A549 treated with CORT108297 at 1 μM for 4 hours (cell line): ENCODE measurements at places on chromosomes 11 and 22. TPM values are rescaled to one million over a fixed set of nuclear protein-coding genes. Genes with fewer than 3 reads are reported as not detected.

BEST1 gene
- 1.5 to 2.5 TPM (median 2.0 TPM) in 5 replicates for total RNA-seq

POU2AF3 gene
- 0.73 to 1.3 TPM (median 0.79 TPM) in 5 replicates for total RNA-seq

DENND6B gene
- 1.6 to 4.0 TPM (median 3.7 TPM) in 5 replicates for total RNA-seq

SCUBE2 gene
- total RNA-seq = 0.38 to 0.82 TPM (median 0.43 TPM) in 5 replicates

CD248 gene
- not detected in 5 replicates for total RNA-seq

SYNGR1 gene
- total RNA-seq = 7.9 to 13.7 TPM (median 12.1 TPM) in 5 replicates

SF3B2 gene
- total RNA-seq = 166 to 184 TPM (median 170 TPM) in 5 replicates

ACR gene
- total RNA-seq = 0.07 to 0.25 TPM (median 0.17 TPM) in 4 of 5 replicates, not detected in the other

OR5J2 gene
- total RNA-seq = not detected in 5 replicates

LINC01488 gene
- total RNA-seq = 0.03 to 0.05 TPM (median 0.05 TPM) in 3 of 5 replicates, not detected in the others

CEND1 gene
- total RNA-seq = 1.4 to 2.7 TPM (median 2.0 TPM) in 5 replicates

PGA5 gene
- total RNA-seq = not detected in 5 replicates

GNG3 gene
- total RNA-seq = not detected in 5 replicates

DEFB131B gene
- not detected in 5 replicates for total RNA-seq

CEP126 gene
- total RNA-seq = 2.9 to 4.1 TPM (median 3.4 TPM) in 5 replicates

LMO1 gene
- 2.2 to 3.2 TPM (median 2.8 TPM) in 5 replicates for total RNA-seq

OR52E4 gene
- total RNA-seq = not detected in 5 replicates

AGBL2 gene
- 0.90 to 1.7 TPM (median 1.2 TPM) in 5 replicates for total RNA-seq

MUC6 gene
- total RNA-seq = 0.01 to 0.02 TPM (median 0.01 TPM) in 3 of 5 replicates, not detected in the others

RCE1 gene
- total RNA-seq = 34.5 to 52.2 TPM (median 49.8 TPM) in 5 replicates

PNPLA5 gene
- total RNA-seq = 0.03 to 0.07 TPM in 2 of 5 replicates, not detected in the others

LRRC32 gene
- total RNA-seq = 0.13 to 0.16 TPM (median 0.15 TPM) in 5 replicates

OR6A2 gene
- total RNA-seq = not detected in 5 replicates

SCO2 gene
- total RNA-seq = 2.7 to 9.9 TPM (median 5.5 TPM) in 5 replicates

PHF5A gene
- total RNA-seq = 63.1 to 79.2 TPM (median 66.3 TPM) in 5 replicates
